Neural progenitor cell (in vitro differentiated cells): ENCODE measurements at places on chromosomes 11 and 22. TPM values are rescaled to one million over a fixed set of nuclear protein-coding genes. Genes with fewer than 3 reads are reported as not detected.

The IRAG1 gene
- total RNA-seq, result 5.2 and 5.9 TPM in 2 replicates

The SCUBE2 gene
- total RNA-seq, result 21.2 and 42.1 TPM in 2 replicates

The SLC25A22 gene
- 11.0 and 38.4 TPM in 2 replicates for total RNA-seq

The LRRC74B gene
- total RNA-seq, result not detected in 2 replicates

The VPREB3 gene
- not detected in 2 replicates for total RNA-seq

The GAL gene
- total RNA-seq, result 1.7 TPM in 1 of 2 replicates, not detected in the other

The ZP1 gene
- not detected in 2 replicates for total RNA-seq

The OR9I1 gene
- total RNA-seq, result not detected in 2 replicates

DNA sequence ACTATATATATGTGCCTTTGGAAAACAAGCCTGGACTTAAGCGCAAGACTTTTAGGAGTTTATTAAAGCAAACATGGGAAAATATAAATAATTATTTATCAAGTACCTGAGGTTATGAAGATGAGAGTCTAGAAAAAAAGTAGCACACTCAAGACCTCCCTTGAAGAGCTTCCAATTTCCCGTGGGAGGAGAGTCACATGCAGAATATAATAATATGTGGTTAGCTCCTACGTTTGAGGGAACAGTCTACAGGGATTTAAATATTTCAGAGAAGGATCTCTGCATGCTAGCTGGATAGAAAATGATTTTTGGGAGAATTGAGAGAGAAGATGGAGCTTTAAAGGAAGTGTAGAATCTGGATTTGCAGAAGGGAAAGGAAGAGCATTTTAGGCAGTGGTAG lies 183.8 kb downstream of the SWAP70 start:
- DNase-seq, result no peak

DNA sequence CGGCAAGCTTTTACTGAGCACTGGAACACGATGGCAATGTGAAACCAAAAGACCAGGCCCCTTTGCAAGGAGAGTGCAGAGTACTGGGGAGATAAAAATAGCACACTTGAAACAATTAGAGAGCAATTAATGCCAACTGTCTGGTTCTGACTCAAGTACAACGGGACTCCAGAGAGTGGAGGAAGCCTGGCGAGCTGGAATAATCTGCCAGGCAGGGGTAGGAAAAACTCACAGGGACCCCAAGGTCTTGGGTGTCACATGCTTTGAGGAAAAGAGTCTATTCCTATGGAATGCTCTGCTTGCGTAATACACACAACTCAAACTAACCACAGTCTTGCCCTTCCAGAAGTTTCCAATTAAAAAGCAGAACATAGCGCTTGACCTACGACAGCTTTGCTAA lies 113.0 kb upstream of the CLMP start:
- DNase-seq, result no peak

DNA sequence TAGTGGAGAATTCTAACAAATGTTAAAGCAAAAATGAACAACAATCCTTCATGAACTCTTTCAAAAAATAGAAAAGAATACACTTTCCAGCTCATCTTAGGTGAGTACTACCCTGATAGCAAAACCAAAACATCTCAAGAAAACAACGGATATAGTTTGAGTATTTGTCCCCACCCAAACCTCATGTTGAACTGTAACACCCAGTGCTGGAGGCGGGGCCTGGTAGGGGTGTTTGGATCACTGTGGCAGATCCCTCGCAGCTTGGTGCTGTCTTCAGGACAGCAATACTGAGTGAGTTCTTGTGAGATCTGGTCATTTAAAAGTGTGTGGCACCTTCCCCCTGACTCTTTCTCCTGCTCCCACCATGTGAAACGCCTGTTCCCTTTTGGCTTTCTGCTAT lies 27.0 kb downstream of the NCAPD3 start:
- DNase-seq, result no peak

DNA sequence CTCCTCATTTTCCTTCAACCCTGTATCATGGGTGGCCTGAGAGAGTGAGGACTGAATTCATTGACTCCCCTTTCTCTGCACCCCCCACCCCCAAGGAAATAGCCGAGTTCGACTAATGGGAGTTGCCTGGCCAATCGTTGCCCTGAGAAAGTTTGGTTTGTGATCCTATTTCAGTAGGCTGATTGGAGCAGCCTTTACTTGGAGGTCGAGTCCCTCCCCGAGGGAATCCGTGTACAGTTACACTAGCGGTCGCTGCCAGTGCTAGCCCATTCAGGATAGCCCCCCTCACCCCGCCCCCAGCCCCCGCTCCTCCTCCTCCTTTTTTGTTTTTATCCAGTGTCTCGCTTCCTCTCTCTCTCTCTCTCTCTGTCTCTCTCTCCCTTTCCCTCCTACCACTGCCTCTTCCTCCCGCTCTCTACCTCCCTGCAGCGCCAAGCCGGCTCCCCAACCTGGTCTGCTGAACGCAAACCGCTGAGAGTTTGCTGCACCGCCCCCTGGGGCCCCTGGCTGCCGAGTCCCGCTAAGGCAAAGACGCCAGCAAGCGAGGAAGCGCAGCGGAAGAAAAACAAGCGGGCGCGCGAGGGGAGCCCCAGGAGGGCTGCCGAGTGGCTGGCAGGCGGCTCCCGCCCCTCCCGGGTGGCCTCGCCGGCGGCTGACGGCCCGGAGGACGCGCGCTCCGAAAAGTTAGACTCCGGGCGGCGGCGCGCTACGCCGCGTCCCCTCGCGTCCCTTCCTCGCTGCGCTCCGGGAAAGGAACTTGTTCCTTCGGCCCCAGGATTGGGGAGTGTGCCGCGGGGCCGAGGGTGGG lies at the start of gene GRAMD1B:
TSS of gene GRAMD1B (plus strand) at position 357 of the 808 bp plus-strand sequence. CDS start 524 bp downstream, outside the sequence.
- peak; percentile 95 for DNase-seq

GRCh38 chr11:103875855-103876510 lies 160.5 kb upstream of the DDI1 start:
- DNase-seq, result no peak

- no peak for DNase-seq
Observed at GRCh38 chr22:22215659-22216449, 28.7 kb upstream of the VPREB1 start.

- DNase-seq, result peak; percentile 67
Observed at GRCh38 chr11:130070109-130070845, 583 bp downstream of the APLP2 start.

- no peak for DNase-seq
Observed at GRCh38 chr11:111303461-111303860, 5.1 kb downstream of the POU2AF3 start.

- DNase-seq, result no peak
Observed at GRCh38 chr22:17797721-17798559, 23.7 kb upstream of the BID start.

DNA sequence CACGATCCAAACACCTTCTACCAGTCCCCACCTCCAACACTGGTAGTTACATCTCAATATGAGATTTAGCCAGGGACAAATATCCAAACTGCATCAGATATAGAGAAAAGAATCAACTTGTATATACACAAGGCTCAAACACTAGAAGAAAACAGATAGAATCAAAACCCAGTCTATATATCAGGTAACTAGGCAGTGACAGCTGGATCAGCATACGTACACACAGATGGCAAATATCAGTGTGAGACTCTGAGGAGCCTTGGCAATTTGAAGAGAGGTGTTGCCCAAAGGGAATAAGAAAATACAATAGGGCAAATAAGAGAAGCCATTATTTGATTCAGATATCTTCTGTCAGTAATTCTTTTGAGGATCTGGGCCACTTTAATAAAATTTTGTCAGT lies 951.3 kb upstream of the CHORDC1 start:
- no peak for DNase-seq

DNA sequence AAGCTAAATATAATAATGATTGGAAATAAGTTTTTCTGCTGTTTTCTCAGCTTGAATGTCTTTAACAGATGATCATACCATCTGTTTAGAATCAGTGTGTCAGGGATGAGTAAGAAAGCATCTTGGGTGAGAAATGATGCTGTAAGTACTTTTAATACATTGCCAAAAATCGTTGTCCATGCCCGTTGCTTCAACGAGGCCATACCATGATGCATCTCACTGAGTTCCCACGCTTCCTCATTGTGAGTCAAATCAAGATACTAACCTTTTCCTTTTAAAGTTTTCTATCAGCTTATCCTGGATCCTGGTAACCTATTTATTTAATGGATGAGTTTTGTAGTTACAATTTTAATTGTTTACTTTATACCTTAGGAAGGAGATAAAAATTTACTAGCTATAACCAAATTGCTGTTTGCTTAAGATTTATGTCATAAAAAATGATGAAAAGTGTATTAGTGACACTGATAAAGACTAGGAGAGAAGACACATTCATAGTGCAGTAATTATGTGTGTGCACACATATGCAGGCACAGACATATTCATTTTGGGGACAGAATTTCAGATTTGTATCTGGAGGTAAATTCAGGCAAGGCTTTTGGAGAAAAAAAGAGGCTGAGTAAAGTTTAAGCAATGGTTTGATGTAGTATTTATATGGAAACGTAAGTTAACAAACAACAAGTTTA lies 154.8 kb downstream of the UVRAG start:
- DNase-seq, result no peak

DNA sequence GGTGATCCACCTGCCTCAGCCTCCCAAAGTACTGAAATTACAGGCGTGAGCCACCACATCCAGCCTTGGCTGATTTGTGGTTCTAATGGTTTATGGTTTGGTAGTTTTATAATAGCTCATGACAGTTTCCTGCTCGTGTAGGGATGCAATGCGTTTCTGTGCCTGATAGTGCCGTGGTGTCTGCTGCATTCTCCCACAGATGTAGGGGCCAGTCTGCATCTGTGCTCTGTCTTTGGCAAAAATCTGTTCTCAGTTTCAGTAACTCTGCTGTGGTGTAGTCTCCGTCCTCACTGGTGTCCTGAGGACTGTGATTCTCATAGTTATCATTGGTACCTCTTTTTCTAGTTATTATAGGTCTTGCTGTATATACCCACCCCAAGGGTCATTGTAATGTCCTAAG lies 16.3 kb downstream of the ST14 start:
- no peak for DNase-seq

GRCh38 chr11:104155375-104155774 lies 8.6 kb downstream of the PDGFD start:
- no peak for DNase-seq

DNA sequence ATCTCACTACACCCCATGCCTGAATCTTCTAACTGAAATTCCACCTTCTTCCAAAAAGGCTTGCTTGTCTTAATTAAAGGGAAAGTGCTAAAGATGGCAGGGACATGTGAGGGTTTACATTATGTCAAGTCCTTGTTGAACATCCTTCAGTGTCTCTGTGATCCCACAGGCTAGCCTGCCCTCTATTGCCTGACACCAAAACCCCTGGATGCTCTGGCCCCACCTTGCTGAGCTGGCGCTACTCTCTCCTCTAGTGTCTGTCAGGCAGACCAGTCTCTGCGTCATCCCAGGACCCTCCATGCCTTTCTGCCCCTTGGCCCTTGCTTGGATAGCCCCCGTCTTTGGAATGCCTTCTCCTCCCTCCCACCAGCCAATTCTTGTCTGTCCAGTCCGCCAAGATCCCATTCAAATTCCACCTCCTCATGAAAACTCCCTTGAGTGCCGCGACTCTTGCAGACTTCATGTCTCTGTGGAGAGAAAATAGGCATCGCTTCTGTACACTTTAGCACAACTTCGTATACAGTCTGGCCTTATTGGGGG lies 69.3 kb downstream of the PKNOX2 start:
- peak; percentile 31 for DNase-seq

- DNase-seq, result no peak
Observed at GRCh38 chr11:1005928-1006327, 30.6 kb downstream of the MUC6 start.

GRCh38 chr11:105220121-105220520 lies 80.6 kb upstream of the CARD18 start:
- no peak for DNase-seq

GRCh38 chr11:124577716-124578427 lies 8.1 kb downstream of the OR8A1 start:
- no peak for DNase-seq

DNA sequence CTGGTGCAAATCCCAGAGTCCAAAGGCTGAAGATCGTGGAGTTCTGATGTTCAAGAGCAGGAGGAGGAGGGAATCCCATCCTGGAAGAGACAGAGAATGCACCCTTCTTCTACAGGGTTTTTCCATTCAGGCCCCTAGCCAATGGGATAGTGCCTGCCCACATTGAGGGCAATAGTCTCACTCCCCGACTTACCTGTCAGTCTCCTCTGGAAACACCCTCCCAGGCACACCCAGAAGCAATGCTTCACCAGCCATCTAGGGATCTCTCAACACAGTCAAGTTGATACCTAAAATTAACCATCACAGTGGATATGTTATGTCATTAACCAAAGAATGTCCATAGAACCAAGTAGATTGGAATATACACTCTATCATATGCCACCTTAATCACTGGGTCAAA lies 72.9 kb downstream of the FAM83F start:
- DNase-seq, result no peak

DNA sequence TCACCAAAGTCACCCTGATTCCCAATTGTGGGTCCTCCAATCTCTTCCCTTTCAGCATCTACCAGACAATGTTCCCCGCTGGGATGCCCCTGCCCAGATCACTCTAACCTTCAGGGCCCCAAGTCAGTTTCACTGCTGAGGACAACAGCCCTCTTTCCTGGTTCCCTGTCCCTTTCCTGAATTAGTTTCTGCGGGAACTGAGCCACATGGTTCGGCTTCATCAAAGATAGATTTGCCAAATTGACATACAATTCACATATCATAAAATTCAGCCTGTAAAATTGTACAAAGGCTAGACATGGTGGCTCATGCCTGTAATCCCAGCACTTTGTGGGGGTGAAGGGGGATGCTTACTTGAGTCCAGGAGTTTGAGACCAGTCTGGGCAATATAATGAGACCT lies 10.1 kb downstream of the PRDX5 start:
- no peak for DNase-seq

DNA sequence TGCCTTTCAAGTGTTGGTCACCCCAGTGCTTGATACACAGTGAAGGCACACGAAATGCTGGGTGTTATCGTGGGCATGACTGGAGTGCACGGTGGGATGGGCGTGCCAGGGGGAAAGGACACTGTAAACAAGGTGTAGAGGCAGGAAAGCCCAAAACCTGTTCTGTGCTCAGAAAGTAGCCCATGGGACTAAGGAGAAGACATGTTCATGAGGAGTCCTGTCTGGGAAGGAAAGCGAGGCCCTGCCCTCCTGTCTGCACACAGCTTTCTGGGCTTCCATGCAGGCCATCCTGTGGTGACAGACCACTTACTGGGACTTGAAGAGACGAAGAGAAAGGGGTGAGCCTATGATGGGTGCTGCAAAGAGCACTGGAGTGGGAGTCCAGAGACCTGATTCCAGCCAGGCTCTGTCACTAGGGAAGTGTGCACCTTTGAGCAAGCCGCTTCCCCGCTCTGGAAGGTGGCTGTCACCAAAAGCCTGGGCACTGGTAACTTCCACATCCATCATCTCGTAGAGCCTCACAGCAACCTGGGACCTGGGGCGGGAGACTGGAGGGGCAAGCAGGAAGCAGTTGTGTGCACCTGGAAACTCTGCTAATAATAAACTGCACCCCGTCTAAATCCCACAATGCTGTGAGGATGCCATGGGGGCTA lies 846 bp upstream of the POU2F3 start:
- DNase-seq, result no peak

DNA sequence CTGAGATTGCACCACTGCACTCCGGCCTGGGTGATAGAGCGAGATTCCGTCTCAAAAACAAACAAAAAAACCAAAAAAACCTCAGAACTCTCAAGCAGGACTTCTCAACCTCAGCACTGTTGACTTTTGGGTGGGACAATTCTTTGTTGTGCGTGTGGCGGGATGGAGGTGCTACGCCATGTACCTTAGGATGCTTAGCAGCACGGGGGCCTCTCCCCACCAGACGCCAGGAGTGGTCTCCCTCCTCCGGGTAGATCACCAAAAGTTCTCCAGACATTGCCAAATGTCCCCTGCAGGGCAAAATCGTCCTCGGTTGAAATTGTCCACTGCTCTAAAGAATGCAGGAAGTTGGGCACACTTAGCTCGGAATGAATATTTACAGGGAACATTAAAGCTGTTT lies 26.9 kb upstream of the ATXN10 start:
- DNase-seq, result no peak

GRCh38 chr11:105937331-105937730 lies 84.7 kb downstream of the MSANTD4 start:
- DNase-seq, result no peak
